ENCODE measurements at places on chromosomes 1 and 21.

- no peak for DNase-seq
These were observed 189.1 kb upstream of the POU3F1 start for GRCh38 chr1:38235705-38236104.

DNA sequence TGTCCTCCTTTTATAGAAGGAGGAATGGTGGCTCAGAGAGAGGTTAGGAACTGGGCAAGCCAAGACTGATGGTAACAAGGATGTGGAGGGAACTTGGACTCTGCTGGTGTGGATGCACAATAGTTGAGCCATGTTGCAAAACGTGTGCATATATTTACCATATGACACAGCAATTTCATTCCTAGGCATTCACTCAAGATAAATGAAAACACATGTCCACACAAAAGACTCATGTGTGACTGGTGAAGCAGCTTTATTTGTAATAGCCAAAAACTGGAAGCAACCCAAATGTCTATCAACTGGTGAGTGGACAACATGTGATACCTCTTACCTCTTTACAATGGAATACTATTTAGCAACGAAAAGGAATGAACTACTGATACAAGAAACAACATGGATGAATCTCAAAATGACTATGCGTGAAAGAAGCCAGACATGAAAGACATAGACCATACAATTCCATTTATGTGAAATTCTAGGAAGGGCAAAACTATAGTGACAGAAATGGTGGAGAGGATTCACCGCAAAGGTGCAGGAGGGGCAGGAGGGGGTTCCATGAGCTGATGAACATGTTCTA lies 36.2 kb downstream of the CAMK2N1 start:
- no peak for DNase-seq

GRCh38 chr1:6244401-6245049 lies 546 bp downstream of the HES3 start:
- no peak for DNase-seq

GRCh38 chr1:98021126-98021525 lies 100.3 kb upstream of the DPYD start:
- no peak for DNase-seq

- DNase-seq = no peak
These were observed 76.8 kb downstream of the CD46 start for GRCh38 chr1:207828485-207829158.

DNA sequence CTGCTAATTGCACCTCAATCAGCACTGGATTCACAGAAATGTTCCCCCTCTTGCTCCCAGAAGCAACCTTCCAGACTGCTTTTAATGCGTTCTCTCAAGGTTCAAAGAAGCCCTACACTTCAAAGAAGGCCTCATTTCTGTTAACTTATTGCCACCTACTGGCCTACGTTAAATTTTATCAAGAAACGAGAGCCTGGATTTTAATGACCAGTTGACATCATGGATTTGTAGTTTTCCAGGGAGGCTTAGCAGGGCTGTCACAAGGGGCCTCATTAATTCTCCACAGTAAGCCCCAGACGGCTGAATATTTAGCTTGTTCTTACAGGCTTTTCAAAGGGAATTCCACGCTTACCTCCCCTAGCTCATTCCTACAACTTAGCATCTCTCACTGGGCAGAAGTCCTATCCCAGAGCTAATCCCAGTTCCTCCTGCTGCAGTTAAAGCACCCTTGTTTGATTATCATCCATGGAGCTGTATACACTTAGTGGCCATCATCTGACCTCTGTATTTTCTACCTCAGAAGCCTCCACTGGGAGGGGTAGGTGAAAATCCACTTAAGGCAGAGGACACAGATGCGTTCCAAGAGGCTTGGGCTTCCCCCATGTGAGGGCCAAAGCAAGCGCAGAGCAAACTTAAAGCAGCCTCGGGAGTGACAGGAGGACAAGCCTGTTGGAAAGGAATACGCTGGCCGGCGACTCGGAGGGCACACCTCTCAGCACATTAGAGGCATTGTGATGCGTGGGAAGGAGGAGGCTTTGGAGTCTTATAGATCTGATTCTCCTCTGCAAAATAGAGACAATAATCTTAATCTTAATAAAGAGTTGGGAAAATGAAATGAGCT lies 32.2 kb upstream of the CYP4X1 start:
- DNase-seq = no peak

DNA sequence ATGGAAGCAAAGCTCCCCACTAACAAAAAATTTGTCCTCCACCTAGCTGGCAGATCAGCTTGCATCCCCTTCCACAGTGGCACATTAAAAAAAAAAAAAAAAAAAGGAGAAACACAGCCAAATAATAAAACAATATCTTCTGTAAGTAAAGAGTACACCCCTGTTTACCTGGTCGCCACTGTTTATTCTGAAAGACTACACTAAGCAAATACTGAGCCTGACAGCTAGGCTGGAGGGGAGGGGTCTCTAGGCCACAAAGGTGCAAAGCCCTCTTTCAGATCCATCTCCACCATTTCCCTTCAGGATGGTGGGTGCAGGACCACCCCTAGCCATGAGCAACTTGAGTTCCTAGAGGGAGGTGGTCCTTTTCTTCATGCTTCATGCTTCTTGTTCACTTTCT lies 22.8 kb upstream of the SLC45A3 start:
- no peak for DNase-seq

DNA sequence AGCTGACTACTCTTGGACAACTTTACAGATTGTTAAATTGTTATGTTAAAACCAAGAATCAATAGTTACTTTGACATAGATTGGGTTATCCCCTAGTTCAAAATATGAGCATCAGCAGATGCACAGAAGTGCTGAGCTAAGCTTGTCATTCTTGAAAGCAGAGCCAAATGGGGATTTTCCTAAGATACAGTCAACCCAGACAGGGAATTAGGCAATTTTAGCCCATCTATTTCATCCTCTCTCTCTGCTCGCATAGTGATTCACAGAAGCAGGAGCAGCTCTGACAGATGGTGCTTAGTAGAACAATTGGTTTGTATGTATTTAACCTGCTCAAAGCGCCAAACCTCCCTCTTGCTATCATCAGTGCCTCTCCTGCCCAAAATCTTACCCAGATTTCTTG lies 27.9 kb upstream of the PRRC2C start:
- DNase-seq = no peak

- DNase-seq = no peak
These were observed 182.1 kb downstream of the ETS2 start for GRCh38 chr21:38987633-38988508.

DNA sequence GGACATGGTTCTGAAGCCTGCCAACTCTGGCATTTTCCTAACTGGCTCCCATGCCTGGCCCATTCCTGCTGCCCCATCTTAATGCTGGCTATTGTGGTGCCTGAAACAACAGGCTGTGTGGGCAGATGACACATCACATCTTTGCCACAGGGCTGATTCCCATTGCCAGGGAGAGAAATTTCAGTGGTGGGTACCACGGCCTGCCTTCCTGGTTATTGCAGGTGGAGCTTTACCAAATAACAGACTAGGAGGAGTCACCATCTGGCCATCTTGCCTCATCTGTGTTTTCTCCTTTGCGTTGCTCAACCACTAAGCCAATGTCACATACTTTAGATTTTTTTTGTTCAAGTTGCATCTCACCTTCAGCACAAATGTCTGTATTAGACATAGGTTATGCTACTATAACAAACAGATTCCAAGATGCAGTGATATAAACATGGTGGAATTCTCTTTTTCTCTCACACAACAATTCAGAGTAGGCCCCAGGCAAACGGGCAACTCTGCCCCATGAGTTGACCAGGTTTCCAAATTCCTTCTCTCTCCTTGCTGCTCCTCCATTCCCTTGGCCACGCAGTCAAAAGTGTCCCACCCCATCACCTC lies 14.1 kb downstream of the CDA start:
- DNase-seq = no peak

- no peak for DNase-seq
These were observed 49.5 kb downstream of the TRIM11 start for GRCh38 chr1:228356897-228357680.

GRCh38 chr21:32070676-32071330 lies 198.0 kb downstream of the HUNK start:
- DNase-seq = no peak

DNA sequence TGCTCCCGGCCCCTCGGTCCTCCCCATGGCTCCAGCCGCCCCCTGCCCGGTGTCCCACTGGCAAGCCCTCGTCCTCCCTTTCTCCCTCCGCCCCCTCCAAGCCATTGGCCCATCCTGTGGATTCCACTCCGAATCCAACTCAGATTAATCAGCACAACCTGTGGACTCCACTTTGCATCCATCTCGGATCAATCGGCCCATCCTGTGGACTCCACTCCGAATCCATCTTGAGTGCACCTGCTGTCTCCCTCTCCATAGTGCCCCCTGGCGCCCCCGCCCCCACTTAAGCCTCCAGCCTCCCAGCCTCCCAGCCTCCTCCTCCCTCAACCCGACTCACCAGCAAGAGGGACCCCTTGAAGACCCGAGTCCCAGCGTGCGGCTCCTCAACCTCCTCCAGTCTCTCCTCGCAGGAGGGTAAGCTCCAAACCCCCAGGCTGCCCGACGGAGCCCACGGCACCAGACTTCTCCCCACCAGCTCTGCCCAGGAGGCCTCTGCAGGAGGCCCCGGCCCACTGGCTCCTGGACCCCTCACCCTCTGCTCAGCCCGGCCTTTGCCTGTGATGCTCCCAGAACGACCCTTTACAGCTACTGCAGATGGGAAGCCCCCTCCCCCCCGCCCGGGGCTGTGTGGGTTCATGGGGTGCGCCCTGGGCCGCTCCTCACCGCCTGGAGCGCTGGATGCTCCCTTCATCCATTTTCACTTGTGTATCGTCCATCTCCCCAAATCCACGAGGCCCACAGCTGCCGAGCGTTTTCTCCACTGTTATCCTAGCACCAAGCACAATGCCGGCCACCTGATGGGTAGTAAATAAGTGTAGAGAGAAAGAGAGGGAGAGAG lies 40.6 kb upstream of the TSPEAR start:
- no peak for DNase-seq

GRCh38 chr1:210233495-210234328 lies 1.1 kb downstream of the SERTAD4 start:
- DNase-seq = no peak

GRCh38 chr1:168135116-168135920 lies 1.4 kb downstream of the GPR161 start:
- DNase-seq = no peak

DNA sequence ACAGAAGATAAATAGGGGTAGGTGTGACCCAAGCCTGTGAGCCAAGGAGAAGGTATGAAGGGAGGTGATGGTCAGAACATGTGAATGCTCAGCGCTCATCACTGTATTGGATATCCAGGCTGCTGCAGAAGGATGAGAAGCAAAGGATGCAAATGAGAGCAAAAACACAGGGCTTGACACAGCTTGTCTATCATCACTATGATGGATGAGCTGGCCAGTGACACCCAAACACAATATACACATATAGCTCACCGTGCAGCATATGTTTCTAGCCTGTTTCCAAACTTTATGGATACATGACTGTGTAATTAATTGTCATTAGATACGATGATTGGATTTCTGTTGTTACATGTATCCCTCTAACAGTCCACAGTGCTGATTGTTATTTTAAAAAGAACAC lies 13.8 kb upstream of the HMGN1 start:
- DNase-seq = no peak

Measured in progenitor cell of endocrine pancreas (in vitro differentiated cells).